ENCODE measurements at places on chromosomes 4 and X. TPM values are rescaled to one million over a fixed set of nuclear protein-coding genes. Genes with fewer than 3 reads are reported as not detected.

DNA sequence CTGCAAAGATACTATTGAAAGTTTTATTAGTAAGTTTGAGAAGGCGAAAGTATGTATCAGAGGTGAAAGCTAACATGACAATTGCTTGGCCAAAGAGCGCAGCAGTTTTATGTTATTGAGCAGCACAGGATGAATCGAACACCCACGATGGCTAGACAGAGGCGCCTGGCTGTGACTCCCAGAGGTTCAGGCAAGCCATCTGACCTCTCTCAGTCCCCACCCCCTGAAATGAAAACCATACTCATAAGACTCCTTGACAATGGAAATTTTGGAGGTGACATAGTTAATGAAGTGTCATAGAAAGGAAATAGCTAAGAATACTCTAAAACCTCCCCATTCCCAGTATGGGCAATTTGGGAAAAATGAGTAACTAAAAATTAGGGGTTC lies 70.6 kb downstream of the MGST2 start:
- H3K4me3 ChIP-seq: no peak overlapping the region
- peak overlapping the region; percentile 82 for H3K27ac ChIP-seq
- H3K27me3 ChIP-seq: no peaks in the 10 kb centered on the region
- no peaks in the 10 kb centered on the region for H3K36me3 ChIP-seq
- no peak for DNase-seq
- H3K4me1 ChIP-seq: peaks cover 44% of the 10 kb centered on the region

- H3K4me3 ChIP-seq: no peak overlapping the region
- no peak overlapping the region for H3K27ac ChIP-seq
- no peaks in the 10 kb centered on the region for H3K36me3 ChIP-seq
These were observed 132.2 kb downstream of the NKX6-1 start for GRCh38 chr4:84366907-84367306.

GRCh38 chr4:16608123-16608522 lies 290.3 kb downstream of the LDB2 start:
- no peaks in the 10 kb centered on the region for H3K27me3 ChIP-seq
- H3K27ac ChIP-seq: no peak overlapping the region
- H3K36me3 ChIP-seq: no peaks in the 10 kb centered on the region

DNA sequence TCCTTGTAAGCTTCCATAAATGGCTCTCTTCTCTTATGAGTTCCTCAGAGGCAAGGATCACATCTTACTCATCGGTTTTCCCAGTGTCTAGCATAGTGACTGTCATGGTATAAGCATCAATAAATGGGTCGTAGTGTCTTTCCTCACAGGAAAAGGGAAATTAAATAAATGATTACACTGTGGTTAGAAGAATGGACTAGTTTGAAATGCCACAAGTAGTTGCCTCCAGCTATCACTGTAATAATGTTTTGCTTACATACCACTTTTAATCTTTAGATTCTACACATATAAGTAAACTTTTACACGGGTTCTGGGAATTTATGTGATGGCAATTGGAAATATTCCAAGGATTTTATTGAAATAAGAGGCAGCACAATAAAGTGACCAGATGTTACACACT lies 152.8 kb upstream of the CXorf51A start:
- H3K27ac ChIP-seq: no peak overlapping the region
- H3K4me3 ChIP-seq: no peak overlapping the region
- H3K27me3 ChIP-seq: no peaks in the 10 kb centered on the region
- DNase-seq: no peak
- no peaks in the 10 kb centered on the region for H3K4me1 ChIP-seq

- H3K36me3 ChIP-seq: no peaks in the 10 kb centered on the region
- H3K4me1 ChIP-seq: no peaks in the 10 kb centered on the region
- peak within 1 kb of the TSS; percentile 99 for H3K27ac ChIP-seq
- DNase-seq: peak; percentile 84
- H3K27me3 ChIP-seq: no peaks in the 10 kb centered on the region
These were observed at the start of gene MSN for GRCh38 chrX:65667503-65668376. Gene MSN, plus strand, starts transcription at chrX:65667654. Its CDS starts 188 bp downstream, at chrX:65667842.

DNA sequence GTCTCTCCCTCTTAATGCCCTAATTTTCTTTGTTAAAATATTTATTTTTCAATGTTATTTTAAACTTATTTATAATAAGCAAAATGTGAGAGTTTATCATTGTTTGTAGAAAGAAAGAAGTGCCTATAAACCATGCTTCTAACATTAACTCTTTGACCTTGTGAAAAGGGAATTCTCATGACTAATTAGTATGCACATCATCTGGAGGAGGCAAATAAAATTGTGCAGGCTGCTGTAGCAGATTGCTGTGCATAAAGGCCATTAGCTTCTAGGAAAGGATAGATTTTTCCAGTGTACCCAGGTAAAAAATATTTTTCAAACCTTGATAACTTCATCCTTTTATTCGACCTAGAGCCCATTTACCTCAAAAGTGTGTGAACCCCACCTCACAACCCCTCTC lies 84.6 kb upstream of the GUCY1A1 start:
- H3K27ac ChIP-seq: no peak overlapping the region
- H3K4me3 ChIP-seq: no peak overlapping the region
- H3K36me3 ChIP-seq: no peaks in the 10 kb centered on the region
- H3K27me3 ChIP-seq: no peaks in the 10 kb centered on the region
- no peak for DNase-seq
- H3K4me1 ChIP-seq: peaks cover 6% of the 10 kb centered on the region

DNA sequence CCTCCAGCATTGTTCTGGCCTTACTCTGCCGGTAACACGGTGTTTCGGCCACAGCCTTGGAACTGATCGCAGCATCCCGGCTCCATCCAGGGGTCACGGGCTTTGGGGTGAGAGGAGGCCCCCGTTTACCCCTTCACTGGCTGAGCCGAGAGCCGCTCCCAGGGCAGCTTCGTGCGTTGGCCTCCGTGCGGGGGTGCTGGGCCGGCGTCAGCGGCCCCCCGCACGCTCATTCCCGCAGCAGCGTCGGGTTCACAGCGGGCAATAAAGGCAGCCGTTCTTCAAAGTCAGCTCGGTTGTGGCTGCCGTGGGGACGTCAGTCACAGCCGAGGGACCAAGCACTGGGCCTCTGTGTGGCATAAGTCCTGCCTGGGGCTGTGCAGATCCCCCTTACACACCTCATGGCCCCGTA lies 25.3 kb upstream of the PLCXD1 start:
- H3K27me3 ChIP-seq: no peaks in the 10 kb centered on the region
- H3K27ac ChIP-seq: no peak overlapping the region
- no peak for DNase-seq
- no peak overlapping the region for H3K4me3 ChIP-seq
- H3K4me1 ChIP-seq: no peaks in the 10 kb centered on the region
- no peaks in the 10 kb centered on the region for H3K36me3 ChIP-seq

DNA sequence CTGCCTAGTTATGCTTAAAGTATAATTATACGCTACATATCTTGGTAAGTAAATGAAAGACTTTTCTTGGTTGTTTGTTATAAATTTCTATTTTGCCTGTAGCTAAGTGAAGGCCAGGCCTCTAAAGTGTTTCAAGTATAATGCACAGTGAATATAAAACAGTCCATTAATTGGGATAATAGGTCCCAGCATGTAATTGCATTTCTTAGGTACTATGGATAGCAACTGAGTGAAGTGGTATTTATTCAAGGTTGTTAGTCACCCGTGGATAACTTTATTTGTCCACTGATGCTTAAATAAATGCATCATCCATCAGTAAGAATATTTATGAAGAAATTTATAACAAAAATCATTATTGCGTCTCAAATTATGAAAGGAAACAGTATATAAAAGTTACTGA lies 59.1 kb downstream of the TEX13C start:
- H3K36me3 ChIP-seq: no peaks in the 10 kb centered on the region
- H3K4me3 ChIP-seq: no peak overlapping the region
- no peak overlapping the region for H3K27ac ChIP-seq
- DNase-seq: no peak
- H3K27me3 ChIP-seq: no peaks in the 10 kb centered on the region

DNA sequence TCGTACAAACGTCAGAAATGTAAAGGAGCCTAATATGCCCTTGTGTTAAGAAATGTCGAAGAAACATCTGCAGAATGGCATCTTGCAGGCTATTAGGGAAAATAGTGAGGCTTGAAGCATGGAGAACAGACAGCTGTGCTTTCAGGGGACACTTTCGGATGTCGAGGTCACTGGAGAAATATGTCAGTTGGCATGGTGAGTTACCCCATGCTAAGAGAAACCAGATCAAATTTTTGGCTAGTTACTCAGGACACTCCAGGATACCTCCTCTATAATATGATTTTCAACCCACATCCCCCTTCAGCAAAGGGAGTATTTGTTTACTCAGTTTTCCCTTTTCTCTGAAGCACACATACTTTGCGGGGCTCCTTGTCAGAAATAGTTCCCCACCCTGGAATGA lies 171.4 kb downstream of the GPC3 start:
- no peaks in the 10 kb centered on the region for H3K4me1 ChIP-seq
- DNase-seq: no peak
- H3K27me3 ChIP-seq: no peaks in the 10 kb centered on the region
- no peaks in the 10 kb centered on the region for H3K36me3 ChIP-seq
- no peak overlapping the region for H3K27ac ChIP-seq

DNA sequence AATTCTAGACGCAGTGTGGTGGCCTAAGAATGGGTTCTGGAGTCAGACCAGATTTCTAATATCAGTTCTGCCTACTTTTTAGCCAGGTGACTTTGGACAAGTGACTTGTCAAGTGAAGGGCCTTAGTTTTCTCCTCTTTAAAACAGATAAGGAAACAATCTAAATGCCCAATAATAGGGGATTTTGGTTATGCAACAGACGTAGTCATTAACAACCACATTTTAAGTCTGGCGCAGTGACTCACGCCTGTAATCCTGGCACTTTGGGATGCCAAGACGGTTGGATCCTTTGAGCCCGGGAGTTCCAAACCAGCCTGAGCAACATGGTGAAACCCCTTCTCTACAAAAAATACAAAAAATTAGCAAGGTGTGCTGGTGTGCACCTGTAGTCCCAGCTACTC lies 2.1 kb upstream of the ZMYM3 start:
- DNase-seq: no peak
- peaks cover 11% of the 10 kb centered on the region for H3K4me1 ChIP-seq
- no peak overlapping the region for H3K4me3 ChIP-seq
- no peak overlapping the region for H3K27ac ChIP-seq

DNA sequence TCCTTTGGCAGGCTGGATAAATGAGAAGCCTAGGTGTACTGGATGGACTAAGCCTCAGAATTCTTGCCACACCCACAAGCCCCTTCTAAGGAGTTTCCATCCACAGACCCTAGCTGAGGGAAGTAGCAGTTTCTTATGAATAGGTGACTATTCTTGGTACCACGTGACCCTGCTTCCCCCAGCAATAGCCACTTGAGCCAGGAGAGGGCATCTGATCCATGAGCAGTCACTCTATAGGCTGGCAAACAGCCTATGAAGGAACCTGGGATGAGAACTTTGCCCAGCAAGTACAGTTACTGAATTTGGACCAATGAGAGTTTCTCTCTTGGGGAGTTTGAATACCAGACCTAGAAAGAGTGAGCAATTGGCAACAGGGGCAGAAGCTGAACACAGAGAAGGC lies 84.0 kb downstream of the RTL9 start:
- DNase-seq: no peak
- H3K27me3 ChIP-seq: no peaks in the 10 kb centered on the region
- H3K36me3 ChIP-seq: no peaks in the 10 kb centered on the region
- H3K4me1 ChIP-seq: no peaks in the 10 kb centered on the region

- H3K27me3 ChIP-seq: no peaks in the 10 kb centered on the region
- no peak for DNase-seq
- no peaks in the 10 kb centered on the region for H3K36me3 ChIP-seq
These were observed 396.9 kb upstream of the NDST3 start for GRCh38 chr4:117637347-117637746.

DNA sequence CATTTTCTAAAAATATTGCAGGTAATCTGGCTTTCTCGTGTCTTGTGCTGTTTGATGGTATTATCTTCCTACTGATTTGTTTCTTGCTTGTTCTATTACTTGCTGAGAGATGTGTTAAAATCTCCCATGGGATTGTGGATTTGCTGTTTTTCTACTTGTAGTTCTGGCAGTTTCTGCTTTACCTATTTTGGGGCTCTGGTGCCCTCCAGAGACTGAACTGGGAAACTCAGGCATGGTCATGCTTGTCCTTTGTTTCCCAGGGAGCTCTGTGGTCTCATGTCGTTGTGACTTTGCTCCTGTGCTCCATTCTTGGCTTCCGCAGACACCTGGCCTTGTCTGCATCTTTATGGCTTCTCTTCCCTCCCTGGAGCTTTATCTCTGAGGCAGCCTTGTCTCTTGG lies 39.5 kb downstream of the NSD2 start:
- no peak overlapping the region for H3K27ac ChIP-seq
- no peaks in the 10 kb centered on the region for H3K4me1 ChIP-seq
- no peaks in the 10 kb centered on the region for H3K27me3 ChIP-seq
- H3K4me3 ChIP-seq: no peak overlapping the region

- no peaks in the 10 kb centered on the region for H3K36me3 ChIP-seq
- H3K27ac ChIP-seq: no peak overlapping the region
- no peak overlapping the region for H3K4me3 ChIP-seq
- H3K4me1 ChIP-seq: no peaks in the 10 kb centered on the region
- no peak for DNase-seq
These were observed 170.3 kb downstream of the CORIN start for GRCh38 chr4:47667552-47667951.

GRCh38 chrX:129933700-129934099 lies 27.7 kb downstream of the UTP14A start:
- H3K36me3 ChIP-seq: peaks cover 8% of the 10 kb centered on the region
- H3K27me3 ChIP-seq: no peaks in the 10 kb centered on the region
- no peaks in the 10 kb centered on the region for H3K4me1 ChIP-seq
- DNase-seq: no peak

DNA sequence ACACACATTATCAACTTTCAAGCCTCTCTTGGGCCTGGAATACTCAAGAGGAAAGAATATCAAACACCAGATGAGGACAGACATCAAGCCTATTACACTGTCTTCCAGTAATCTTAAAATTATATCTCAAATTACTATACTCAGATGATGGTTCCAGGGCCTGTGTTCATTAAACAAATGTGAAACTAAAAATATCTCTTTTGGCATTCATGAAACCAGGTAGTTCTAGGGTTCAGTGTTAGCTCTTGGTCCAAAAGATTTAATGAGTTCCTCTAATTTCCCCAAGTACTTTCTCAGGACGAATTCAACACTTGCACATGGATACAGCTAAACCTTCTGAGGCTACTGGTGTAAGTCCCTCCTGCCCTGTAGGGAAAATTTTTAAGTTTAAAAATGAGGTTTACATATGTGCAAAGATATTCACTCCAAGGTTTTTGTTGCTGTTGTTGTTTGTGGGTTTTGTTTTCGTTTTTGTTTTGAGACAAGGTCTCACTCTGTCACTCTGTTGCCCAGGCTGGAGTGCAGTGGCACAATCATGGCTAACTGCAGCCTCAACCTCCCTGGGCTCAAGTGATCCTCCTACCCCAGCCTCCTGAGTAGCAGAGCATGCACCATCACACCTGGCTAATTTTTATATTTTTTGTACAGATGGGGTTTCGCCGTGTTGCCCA lies 79.4 kb downstream of the USP46 start:
- peaks cover 6% of the 10 kb centered on the region for H3K4me1 ChIP-seq
- no peak for DNase-seq
- no peaks in the 10 kb centered on the region for H3K27me3 ChIP-seq
- H3K36me3 ChIP-seq: no peaks in the 10 kb centered on the region

Gene SULT1B1
- total RNA-seq: 0.36 TPM

Gene RNF175
- 0.57 TPM for total RNA-seq

Gene STATH
- total RNA-seq: not detected

Gene GLOD5
- not detected for total RNA-seq

Gene CTAG1A
- total RNA-seq: not detected

Gene FDCSP
- not detected for total RNA-seq

Gene CT83
- not detected for total RNA-seq

Gene PAGE2B
- total RNA-seq: not detected

Gene TLR7
- 6.7 TPM for total RNA-seq

Gene H2BW2
- total RNA-seq: not detected

Gene MAML3
- total RNA-seq: 4.8 TPM
